Endodermal cell (in vitro differentiated cells): ENCODE measurements at places on chromosomes 6 and 20. TPM values are rescaled to one million over a fixed set of nuclear protein-coding genes. Genes with fewer than 3 reads are reported as not detected.
A peak's percentile ranks its signal among the peaks of the same experiment; 100 is the strongest.

PLCB4 gene
- 10.4 and 14.4 TPM in 2 replicates for total RNA-seq

GRCh38 chr20:19887556-19888268 lies 129.4 kb upstream of the NAA20 start:
- H3K27me3 ChIP-seq = no peaks in the 10 kb centered on the region
- no peaks in the 10 kb centered on the region for H3K4me1 ChIP-seq
- H3K36me3 ChIP-seq = peaks cover 5% of the 10 kb centered on the region
- DNase-seq = no peak
- H3K27ac ChIP-seq = no peak overlapping the region

FGD2 gene
- total RNA-seq = not detected in 3 replicates

- H3K27me3 ChIP-seq = no peaks in the 10 kb centered on the region
- no peaks in the 10 kb centered on the region for H3K4me1 ChIP-seq
- DNase-seq = no peak
- H3K27ac ChIP-seq = no peak overlapping the region
Observed at GRCh38 chr20:60202046-60202445, 243.8 kb downstream of the CDH26 start.

DNA sequence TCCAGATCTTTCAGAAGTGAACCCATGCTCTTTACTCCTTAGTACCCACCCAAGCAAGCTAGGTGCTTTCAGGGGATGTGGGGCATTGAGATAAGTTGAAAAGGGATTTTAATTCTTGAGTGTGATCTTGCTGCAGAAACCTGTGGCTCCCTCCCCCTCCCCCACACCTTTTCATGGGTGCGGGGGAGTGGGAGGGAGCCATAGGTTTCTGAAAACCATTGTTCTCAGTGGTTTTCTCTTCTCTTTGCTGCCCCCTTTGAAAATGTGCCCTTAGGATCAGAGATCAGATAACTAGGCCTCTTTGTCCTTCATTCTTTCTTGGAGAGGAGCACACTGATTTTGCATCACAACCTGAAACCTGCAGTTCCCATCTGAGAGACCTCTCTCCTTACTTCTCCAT lies 2.4 kb downstream of the PCSK2 start:
- H3K4me1 ChIP-seq = peaks cover 6% of the 10 kb centered on the region
- peak; percentile 58 for DNase-seq
- peak overlapping the region; percentile 60 for H3K4me3 ChIP-seq
- no peak overlapping the region for H3K27ac ChIP-seq

GRCh38 chr6:14037402-14038277 lies 79.9 kb upstream of the CD83 start:
- H3K27ac ChIP-seq = no peak overlapping the region
- no peak overlapping the region for H3K4me3 ChIP-seq

DNA sequence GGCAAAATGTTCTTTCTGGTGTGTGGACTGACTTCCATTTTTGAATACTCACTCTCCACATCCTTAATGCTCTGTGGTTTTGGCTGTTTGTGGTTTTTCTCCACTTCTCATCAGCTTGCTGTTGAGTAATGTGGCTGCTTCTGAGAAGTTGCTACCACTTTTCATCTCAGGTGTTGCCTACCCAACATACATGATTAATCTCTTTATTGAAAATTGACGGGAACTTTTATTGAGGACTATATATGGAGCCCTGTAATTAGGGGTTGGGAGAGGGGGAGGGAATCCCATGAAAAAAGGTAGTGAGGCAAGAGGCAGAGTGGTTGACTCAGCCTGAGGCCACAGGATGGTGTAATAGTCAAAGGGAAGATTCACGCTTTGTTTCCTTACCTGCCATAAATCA lies 17.6 kb downstream of the IL22RA2 start:
- H3K27me3 ChIP-seq = no peaks in the 10 kb centered on the region
- no peak overlapping the region for H3K27ac ChIP-seq
- no peak for DNase-seq
- H3K4me3 ChIP-seq = no peak overlapping the region

- no peaks in the 10 kb centered on the region for H3K36me3 ChIP-seq
- DNase-seq = no peak
- no peak overlapping the region for H3K27ac ChIP-seq
Observed at GRCh38 chr6:145070791-145071190, 664.5 kb downstream of the EPM2A start.

DNA sequence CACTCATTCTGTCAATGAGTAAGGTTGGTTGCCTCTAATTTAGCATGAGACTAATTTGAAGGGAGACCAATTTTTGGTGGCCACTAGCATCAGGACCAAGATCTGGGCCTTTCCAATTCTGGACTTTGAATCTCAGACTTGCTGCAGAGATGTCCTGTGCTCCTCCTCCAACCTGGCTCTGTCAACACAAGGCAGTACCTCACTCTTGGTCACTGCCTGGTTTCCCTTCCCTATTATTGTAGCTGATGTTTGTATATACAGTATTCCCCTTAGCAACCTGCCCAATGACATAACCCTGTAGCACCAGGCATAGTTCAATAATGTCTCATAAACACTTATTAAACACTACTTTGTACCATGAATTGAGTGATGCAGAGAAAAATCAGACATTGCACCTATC lies 50.4 kb downstream of the UNC5CL start:
- H3K36me3 ChIP-seq = no peaks in the 10 kb centered on the region
- no peaks in the 10 kb centered on the region for H3K27me3 ChIP-seq
- no peaks in the 10 kb centered on the region for H3K4me1 ChIP-seq
- H3K4me3 ChIP-seq = no peak overlapping the region

TUBB2B gene
- 253 and 276 TPM in 2 replicates for total RNA-seq

DNA sequence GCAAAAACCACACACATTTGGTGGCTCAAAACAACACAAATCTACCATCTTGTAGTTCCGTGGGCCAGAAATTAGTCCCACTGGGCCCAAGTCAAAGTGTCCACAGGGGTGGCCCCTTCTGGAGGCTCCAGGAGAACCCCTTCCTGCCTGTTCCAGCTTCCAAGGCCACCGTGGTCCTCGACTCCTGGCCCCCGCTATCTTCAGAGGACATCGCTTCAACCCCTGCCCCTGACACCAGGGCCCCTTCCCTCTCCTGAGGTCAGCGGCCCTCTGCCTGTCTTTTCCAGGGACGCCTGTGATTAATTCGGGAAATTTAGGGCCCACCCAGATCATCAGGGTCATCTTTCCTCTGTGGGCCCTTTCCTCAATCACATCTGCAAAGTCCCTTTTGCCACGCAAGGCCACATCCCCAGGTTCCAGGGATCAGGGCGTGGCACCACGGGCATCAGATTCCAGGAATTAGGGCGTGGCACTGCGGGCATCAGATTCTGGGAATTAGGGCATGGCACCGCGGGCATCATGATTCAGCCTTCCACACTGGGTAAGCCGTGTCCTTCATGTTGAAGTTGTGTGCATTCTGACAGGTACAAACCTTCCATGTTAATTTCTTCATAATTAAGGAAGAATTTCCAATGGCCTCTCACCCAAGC lies 59.9 kb upstream of the SMOC2 start:
- no peaks in the 10 kb centered on the region for H3K27me3 ChIP-seq

DNA sequence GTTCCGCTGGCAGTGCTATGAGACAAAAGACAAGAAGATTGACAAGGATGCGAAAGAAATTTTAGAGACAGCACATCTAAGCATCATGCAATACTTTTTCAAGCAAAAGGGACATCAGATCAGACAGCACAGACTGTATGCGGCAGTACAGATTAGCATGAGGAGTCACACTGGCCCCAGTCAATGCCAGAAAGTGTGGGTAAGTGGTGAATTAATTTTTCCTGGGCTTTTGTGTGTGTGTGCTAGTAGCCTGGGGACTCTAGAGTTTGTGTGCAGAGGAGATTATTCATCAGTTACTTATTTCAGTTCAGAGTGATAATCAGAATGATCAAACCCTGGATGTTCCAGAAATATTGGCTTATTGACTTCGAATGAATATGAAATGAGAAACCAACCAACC lies 47.2 kb downstream of the LAMA4 start:
- no peaks in the 10 kb centered on the region for H3K36me3 ChIP-seq
- peak overlapping the region; percentile 4 for H3K27ac ChIP-seq
- DNase-seq = no peak
- H3K4me3 ChIP-seq = no peak overlapping the region
- no peaks in the 10 kb centered on the region for H3K4me1 ChIP-seq
- no peaks in the 10 kb centered on the region for H3K27me3 ChIP-seq

DNA sequence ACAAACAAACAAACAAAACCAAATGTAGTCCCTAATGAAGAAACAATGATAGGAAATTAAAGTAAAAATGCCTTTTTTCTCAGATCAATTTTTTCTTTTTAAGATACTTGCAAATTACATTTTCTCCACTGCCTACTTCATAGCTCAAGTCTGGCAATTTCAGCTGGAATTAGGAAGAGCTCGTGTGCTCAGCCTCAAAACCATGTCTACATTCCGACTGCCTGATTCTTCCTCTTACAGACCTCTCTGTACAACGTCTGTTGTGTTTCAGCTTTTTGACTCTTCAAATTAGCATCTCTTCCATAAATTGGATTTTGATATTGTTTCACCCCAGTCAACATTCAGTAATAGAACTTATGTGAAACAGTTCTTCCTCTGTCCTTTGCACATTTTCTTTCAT lies 9.3 kb upstream of the EDN1 start:
- no peak overlapping the region for H3K4me3 ChIP-seq
- H3K36me3 ChIP-seq = no peaks in the 10 kb centered on the region
- H3K27me3 ChIP-seq = no peaks in the 10 kb centered on the region
- H3K4me1 ChIP-seq = no peaks in the 10 kb centered on the region

DNA sequence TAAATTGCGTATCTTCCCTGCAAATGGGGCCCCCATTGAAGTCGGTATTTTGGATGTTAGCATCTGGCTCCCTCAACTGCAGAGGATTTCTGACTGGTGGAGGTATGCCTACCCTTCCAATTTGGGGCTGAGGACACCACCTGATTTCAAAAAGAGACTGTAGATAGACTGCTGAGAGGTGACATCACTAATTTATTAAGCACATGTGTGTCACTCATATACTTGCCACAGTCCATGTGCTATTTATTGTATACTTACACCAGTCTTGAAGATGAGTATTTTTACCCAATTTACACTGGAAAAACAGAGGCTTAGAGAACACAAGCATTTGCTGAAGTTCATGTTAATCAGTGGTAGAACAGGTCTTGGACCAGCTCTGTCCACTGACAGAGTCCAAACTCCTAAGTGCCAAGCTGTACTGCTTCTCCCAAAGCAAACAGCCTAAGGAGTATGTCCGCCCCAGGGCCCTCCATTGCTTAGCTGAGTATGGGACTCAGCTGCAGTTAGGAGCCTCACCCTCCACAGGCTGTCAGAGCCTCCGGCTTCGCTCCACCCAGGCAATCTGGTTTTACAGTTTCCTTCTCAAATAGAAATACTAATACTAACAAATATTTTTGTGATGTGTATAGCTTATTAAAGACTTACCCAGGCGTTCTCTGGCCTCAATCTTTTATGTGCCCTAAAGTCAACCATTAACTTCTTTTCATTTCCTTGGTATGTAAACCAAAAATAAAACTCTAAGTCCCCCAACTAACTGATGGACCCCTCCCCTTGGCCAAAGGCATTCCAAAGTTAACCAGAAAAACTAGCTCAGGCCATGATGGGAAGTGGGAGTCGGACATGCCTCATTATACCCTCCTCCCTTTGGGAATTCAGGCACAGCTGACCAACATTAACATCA lies 17.5 kb downstream of the RIN2 start:
- H3K27me3 ChIP-seq = no peaks in the 10 kb centered on the region
- no peaks in the 10 kb centered on the region for H3K36me3 ChIP-seq
- no peaks in the 10 kb centered on the region for H3K4me1 ChIP-seq
- no peak for DNase-seq

- peaks cover 43% of the 10 kb centered on the region for H3K27me3 ChIP-seq
- no peak overlapping the region for H3K27ac ChIP-seq
- no peak for DNase-seq
- no peak overlapping the region for H3K4me3 ChIP-seq
- no peaks in the 10 kb centered on the region for H3K4me1 ChIP-seq
Observed at GRCh38 chr20:23032056-23032749, 2.9 kb upstream of the SSTR4 start.

GRCh38 chr6:14055541-14055940 lies 62.0 kb upstream of the CD83 start:
- peaks cover 13% of the 10 kb centered on the region for H3K27me3 ChIP-seq
- H3K36me3 ChIP-seq = no peaks in the 10 kb centered on the region
- no peak overlapping the region for H3K4me3 ChIP-seq
- no peaks in the 10 kb centered on the region for H3K4me1 ChIP-seq
- no peak overlapping the region for H3K27ac ChIP-seq

DNA sequence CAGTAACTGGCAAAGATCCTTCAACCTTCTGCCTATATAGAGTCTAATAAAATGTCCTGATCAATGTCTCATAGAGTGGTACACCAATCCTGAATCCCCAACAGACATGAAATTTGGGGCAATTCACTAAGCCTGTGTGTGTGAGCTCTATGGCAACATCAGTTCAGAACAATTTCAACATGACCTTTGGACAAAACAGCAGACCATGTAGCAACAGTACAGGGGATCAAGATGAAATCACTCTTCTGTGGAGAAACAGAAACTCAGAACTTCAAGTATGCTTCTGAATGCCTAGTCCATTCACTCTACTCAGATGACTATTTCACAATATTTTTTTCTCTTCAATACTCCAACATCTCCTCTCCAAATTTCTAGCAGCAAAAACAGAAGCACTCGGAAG lies 49.1 kb upstream of the OPRM1 start:
- DNase-seq = no peak
- no peaks in the 10 kb centered on the region for H3K27me3 ChIP-seq
- no peaks in the 10 kb centered on the region for H3K36me3 ChIP-seq
- H3K4me1 ChIP-seq = peaks cover 4% of the 10 kb centered on the region
- no peak overlapping the region for H3K27ac ChIP-seq

SFTA2 gene
- not detected in 2 replicates for total RNA-seq

- peak; percentile 87 for DNase-seq
- peak overlapping the region; percentile 99 for H3K27ac ChIP-seq
- peak overlapping the region; percentile 77 for H3K4me3 ChIP-seq
- H3K4me1 ChIP-seq = no peaks in the 10 kb centered on the region
- H3K27me3 ChIP-seq = no peaks in the 10 kb centered on the region
- H3K36me3 ChIP-seq = peaks cover 10% of the 10 kb centered on the region
Observed at GRCh38 chr6:106974999-106975737, 639 bp upstream of the CD24 start.

DNAH8 gene
- not detected in 2 replicates for total RNA-seq

SLCO4A1 gene
- total RNA-seq = 1.6 to 4.2 TPM (median 2.9 TPM) in 3 replicates

DNA sequence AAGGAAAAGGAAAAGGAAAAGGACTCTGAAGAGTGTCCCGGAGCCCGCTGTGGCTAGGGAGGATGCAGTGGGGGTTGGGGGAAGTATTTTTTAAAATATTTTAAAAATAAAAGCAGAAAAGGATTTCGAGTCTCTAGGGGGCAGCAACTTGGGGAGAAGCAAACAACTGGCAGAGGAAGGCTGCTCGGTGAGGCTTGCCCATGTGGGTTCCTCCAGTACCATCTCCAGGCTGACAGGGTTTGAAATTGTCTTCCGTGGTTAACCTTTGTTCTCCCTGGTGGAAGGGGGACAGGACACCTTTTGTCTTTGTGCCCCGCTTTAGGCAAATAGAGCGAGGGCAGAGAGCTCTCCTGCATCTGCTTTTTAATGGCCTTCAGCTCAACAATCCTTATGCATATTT lies 60.4 kb upstream of the SNX9 start:
- H3K4me1 ChIP-seq = peaks cover 7% of the 10 kb centered on the region
- no peak overlapping the region for H3K27ac ChIP-seq
- peak; percentile 68 for DNase-seq
- H3K36me3 ChIP-seq = no peaks in the 10 kb centered on the region
- H3K4me3 ChIP-seq = no peak overlapping the region
